Muscle of leg (tissue), 16 donors: ENCODE measurements at places on chromosomes 1 and 21. TPM values are rescaled to one million over a fixed set of nuclear protein-coding genes. Genes with fewer than 3 reads are reported as not detected.

Gene IGSF9
- 1.2 TPM for polyA plus RNA-seq

Gene SLC22A15
- 0.55 TPM for polyA plus RNA-seq

Gene SYNC
- 29.5 TPM for polyA plus RNA-seq

Gene ADORA1
- polyA plus RNA-seq: 2.2 TPM

Gene HTR6
- not detected for polyA plus RNA-seq

Gene RGS13
- polyA plus RNA-seq: 0.57 TPM

Gene TAF12
- polyA plus RNA-seq: 31.9 TPM

Gene ZNF281
- 8.8 TPM for polyA plus RNA-seq

Gene CRNN
- not detected for polyA plus RNA-seq

Gene ACTL8
- polyA plus RNA-seq: not detected

Gene FCRLA
- 0.74 TPM for polyA plus RNA-seq

Gene TUFT1
- polyA plus RNA-seq: 8.3 TPM

Gene ADGRB2
- 21.5 TPM for polyA plus RNA-seq

Gene SPRR2D
- polyA plus RNA-seq: not detected
